ENCODE measurements at places on chromosomes 7 and 10.

DNA sequence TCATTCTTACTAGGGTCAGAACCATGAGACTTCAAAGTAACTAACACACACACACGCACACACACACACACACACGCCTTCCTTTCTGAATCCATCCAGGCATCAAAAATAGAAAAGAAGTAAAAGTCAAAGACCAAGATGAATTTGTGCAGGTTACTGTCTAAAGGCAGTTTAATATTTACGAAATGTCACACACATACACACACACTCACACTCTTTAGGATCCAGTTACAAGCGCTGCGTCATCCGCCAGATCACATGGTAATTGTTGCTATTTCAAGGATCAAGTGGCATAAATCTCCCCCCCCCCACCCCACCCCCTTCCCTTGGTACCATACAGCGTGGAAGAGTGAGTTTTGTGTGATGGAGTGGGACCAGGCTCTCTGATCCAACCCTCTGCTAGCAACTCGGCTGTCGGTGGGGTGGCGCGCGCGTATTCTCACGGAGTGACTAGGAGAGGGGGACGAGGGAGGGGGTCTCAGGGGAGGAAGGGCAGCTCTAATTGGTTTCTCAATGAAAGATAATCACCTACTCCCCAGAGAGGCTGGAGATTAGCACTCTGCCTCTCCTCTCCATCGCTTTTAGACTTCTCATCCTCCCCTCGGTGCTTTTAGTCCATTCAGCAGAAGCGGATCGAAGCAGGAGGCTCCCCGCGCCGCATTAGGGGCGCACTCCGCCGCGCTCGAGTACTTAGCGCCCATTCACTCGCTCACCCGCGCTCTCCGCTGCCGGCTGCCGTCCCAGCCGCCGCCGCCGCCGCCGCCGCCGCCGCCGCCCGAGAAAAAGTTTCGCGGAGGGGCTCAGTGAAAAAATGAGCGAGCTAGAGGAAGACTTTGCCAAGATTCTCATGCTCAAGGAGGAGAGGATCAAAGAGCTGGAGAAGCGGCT, 83.5 kb upstream of the PRKG1 start:
- DNase-seq, result no peak

- no peak for DNase-seq
Observed at GRCh38 chr10:69151984-69152383, 28.0 kb downstream of the VPS26A start.

- DNase-seq, result no peak
Observed at GRCh38 chr10:100184840-100185239, 989 bp downstream of the ERLIN1 start.

- no peak for DNase-seq
Observed at GRCh38 chr10:108360187-108360586, 1195.7 kb upstream of the SORCS1 start.

- DNase-seq, result no peak
Observed at GRCh38 chr10:69086001-69086509, 1.8 kb upstream of the SRGN start.

DNA sequence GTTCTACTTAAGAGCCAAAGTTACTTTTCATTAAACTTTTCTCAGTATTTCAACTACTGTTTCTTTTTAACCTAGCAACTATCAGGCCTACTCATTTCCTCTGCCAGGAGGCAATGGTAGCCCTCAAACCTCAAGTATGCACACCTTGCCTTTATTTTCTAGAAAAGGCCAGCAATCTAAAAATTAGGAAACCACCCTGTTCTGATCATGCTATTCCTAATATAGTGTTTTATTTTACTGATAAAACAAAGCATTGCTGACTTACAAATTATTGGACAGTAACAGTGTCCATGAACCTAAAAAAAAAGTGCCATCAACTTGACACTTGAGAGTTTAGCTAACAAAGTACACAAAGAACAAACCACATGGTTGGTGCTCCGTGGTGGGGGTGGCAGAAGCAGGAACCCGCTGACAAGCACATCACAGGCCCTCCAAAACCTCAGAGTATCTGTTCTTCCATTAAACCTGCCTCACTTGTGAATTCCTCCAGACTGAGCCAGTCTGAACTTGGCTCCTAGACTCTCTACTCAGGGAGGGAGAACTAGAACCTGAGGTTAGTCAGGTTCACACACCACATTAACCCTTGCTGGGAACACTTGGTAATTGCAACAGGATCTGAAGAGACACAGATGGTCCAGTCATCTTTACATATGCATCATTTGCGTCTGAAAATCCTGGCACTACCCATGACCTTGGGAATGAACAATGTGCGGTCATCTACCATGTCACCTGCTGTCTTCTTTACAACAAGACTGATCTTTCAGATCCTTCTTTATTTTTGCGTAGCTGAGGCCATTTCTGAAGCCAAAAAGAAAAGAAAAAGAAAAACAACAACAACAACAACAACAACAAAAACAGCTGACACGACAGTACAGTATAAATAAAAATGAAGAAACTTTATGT, 31.9 kb downstream of the PIP4K2A start:
- no peak for DNase-seq

- DNase-seq, result no peak
Observed at GRCh38 chr10:91689731-91690168, 56.9 kb upstream of the PPP1R3C start.

- no peak for DNase-seq
Observed at GRCh38 chr7:7639421-7639820, 1.1 kb upstream of the UMAD1 start.

GRCh38 chr7:98879198-98879978, 1.1 kb downstream of the TRRAP start:
- no peak for DNase-seq

GRCh38 chr10:117476281-117476680, 66.3 kb upstream of the EMX2 start:
- DNase-seq, result no peak

DNA sequence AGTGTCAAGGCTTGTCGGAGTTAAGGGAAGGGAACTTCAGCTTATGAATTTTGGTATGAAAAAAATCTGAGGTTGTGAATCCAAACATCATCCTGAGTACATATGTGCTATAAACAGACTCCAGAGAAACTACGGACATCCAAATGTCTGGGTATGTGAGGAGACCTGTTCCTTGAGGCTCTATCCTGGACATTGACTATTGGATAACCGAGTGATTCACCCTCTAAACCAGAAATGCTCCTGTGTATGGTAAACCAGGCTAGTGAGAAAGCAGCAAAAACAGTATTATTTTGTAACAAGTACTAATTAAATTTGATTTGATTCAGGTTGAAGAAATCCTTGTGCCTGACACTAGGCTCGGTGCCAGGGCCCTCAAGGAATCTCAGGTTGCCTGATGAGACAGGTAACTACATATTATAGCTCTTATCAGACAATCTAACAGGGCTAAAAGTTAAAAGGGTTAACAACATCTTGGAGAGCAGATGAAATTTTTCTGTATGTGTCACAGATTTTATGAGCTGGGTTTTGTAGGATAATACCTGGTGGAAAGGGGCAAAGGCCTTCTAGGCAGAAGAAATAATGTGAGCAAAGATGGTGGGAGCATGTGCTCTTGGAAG, 10.4 kb upstream of the STOX1 start:
- no peak for DNase-seq

- DNase-seq, result no peak
Observed at GRCh38 chr10:47087667-47088066, 176.4 kb downstream of the PTPN20 start.

DNA sequence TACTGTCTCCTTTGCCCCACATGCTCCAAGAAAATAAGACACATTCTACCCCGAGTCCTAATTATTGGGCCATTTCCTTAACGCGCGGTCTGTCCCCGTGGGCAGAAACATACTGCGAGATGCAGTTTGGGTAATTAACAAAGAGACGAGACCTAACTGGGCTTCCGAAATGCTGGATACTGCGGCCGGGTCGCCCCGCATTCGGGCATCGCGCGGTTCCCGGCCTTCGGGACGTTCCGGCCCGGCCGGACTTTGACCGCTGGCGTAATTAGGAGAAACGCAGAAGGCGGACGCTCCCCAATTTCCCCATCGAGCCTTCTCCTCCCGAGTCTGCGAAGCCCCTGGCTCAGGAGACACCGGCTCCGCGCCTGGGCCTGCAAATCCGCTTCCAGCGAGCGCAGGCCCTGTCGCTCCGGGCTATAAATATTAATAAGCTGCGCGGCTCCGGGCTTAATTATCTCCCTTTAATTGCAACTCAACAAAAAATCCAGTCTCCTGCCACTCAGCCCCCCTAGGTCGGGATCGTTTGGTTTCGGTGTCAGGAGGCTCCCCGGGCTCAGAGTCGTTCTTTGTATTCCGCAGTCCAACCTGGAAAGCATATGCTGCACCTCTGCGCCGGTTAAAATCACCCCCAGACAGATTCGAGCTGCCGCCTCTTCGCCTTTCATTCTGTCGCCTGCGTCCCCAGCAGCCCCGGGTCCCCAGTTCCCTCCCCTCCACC, 131.5 kb downstream of the SPAG6 start:
- DNase-seq, result no peak

GRCh38 chr10:18450298-18450697, 201.1 kb downstream of the NSUN6 start:
- no peak for DNase-seq

- DNase-seq, result no peak
Observed at GRCh38 chr7:157791261-157791660, 454.5 kb downstream of the DNAJB6 start.

- no peak for DNase-seq
Observed at GRCh38 chr7:53350241-53350640, 314.8 kb downstream of the POM121L12 start.

GRCh38 chr7:143393267-143394041, 12.3 kb downstream of the ZYX start:
- DNase-seq, result no peak

DNA sequence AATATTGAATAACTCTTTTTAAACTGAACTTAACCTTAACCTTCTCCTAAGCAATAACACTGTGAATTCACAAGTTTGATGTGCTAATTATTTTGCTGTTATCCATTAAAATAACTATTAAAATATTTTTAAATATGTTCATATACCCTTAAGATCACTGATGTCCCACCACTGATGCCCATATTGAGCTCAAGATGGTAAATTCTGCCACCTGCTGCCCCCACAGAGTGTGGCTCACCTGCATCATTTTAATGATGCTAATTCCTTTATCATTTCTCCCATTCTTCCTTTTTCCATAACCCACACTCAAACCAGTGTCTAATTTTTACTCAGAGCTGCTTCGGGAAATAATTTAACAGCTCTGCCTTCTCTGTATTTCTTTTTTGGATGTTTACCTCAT, 82.3 kb upstream of the ARID5B start:
- no peak for DNase-seq

- DNase-seq, result no peak
Observed at GRCh38 chr10:132786884-132787494, 1.0 kb upstream of the NKX6-2 start.

DNA sequence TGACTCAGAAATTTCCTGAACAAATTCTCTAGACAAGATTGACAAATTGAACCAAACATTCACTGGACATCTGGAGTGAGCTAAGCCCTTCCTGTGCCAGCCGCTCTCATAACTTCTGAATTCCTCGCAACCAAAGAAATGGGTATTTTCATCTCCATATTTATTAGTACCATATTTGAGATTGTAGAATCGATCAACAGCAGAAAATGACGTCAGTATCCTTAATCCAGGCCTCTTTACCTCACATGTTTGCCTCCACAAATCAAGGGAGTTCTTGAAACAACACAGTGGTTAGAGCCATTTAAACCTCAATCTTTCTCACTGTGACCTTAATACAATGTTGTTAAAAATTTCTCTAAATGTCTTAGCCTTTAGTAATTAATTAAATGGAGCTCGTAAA, 735.6 kb upstream of the SORCS1 start:
- DNase-seq, result no peak

DNA sequence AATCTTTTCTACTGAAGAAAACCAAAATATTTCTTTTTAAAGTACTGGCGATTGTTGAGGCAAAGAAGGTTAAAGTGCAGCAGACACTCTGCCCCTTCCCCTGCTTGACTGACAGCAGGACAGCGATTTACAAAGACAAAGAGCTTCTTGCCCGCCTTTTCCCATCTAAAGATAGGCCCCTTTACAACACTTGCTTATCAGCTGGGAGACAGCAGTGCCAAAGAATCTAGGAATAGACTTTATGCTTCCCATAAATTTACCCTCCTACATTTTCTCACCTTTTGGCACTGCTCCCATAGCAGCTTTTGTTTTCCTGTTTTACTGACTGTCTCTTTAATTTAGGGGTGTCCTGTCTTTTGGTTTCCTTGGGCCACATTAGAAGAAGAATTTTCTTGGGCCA, 824.1 kb downstream of the CCSER2 start:
- no peak for DNase-seq

DNA sequence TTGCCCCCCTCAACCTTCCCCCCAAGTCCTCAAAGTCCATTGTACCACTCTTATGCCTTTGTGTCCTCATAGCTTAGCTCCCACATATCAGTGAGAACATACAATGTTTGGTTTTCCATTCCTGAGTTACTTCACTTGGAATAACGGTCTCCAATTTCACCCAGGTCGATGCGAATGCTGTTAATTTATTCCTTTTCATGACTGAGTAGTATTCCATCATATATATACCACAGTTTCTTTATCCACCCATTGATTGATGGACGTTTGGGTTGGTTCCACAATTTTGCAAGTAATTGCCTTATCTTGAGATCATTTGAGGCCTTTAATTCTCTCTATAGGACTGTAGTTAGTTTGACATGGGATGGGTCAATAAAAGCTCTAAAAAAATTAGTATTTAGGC, 124.7 kb downstream of the ARL4A start:
- DNase-seq, result no peak

- no peak for DNase-seq
Observed at GRCh38 chr7:20238194-20238753, 21.1 kb upstream of the MACC1 start.

- no peak for DNase-seq
Observed at GRCh38 chr10:33947544-33947943, 613.1 kb upstream of the NRP1 start.

DNA sequence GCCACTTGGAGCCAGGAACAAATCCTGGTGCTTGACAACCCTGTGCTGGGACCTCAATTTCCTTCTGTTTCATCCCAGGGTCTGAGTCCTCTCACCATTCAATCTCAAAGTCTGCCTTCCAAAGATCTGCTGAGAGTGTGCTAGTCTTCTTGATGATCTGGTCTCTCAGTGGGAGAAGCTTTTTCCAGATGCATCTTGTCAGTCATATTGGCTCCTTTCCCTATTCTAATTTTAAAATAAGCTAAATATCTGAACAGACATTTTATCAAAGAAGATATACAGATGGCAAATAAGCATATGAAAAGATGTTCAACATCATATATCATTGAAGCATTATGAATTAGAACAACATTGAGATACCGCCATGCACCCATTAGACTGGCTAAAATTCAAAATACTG, 469.3 kb downstream of the NEBL start:
- no peak for DNase-seq

GRCh38 chr7:92150450-92151017, 16.3 kb upstream of the CYP51A1 start:
- DNase-seq, result no peak

Data from esophagus squamous epithelium (tissue), 5 donors.